ENCODE measurements at places on chromosomes 16 and 17. TPM values are rescaled to one million over a fixed set of nuclear protein-coding genes. Genes with fewer than 3 reads are reported as not detected.

- no peaks in the 10 kb centered on the region for H3K27me3 ChIP-seq
- H3K27ac ChIP-seq = no peak overlapping the region
- H3K4me3 ChIP-seq = no peak overlapping the region
- DNase-seq = no peak
- H3K4me1 ChIP-seq = no peaks in the 10 kb centered on the region
Measured at GRCh38 chr16:6949240-6949639, 383.4 kb upstream of the RBFOX1 start.

RNF222 gene
- total RNA-seq = 0.09 TPM

- H3K36me3 ChIP-seq = peaks cover 24% of the 10 kb centered on the region
- no peak overlapping the region for H3K27ac ChIP-seq
- peak; percentile 14 for DNase-seq
Measured at GRCh38 chr16:15031586-15031985, 24.3 kb downstream of the NTAN1 start.

DNA sequence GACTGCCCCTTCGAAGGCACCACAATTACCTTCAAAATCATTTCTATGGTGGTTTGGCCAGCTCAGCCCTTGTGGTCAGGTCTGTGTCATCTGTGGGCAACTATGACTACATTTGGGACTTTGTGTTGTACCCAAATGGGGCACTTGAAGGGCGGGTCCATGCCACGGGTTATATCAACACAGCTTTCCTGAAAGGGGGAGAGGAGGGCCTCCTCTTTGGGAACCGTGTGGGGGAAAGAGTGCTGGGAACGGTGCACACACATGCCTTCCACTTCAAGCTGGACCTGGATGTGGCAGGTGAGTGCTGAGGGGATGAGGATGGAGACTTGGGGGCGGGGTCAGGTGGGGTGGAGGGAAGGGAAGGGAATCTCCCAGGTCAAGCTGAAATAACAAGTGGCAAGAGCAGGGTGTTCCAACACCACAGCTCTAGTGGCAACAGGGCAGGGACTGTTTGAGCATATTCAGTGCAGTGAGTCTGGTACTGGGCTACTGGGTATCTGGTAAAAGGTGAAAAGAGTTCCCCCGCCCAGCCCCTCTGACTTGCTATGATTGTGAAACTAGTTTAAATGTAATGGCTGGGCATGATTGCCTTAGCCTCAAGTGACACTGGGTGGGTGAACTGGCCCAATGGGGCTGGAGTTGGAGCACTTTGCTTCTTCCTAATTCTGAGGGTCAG is 1.7 kb downstream of the AOC2 start:
- H3K27ac ChIP-seq = no peak overlapping the region
- H3K4me1 ChIP-seq = no peaks in the 10 kb centered on the region
- no peaks in the 10 kb centered on the region for H3K27me3 ChIP-seq
- no peak overlapping the region for H3K4me3 ChIP-seq

MYH11 gene
- 0.88 TPM for total RNA-seq

- DNase-seq = no peak
- no peaks in the 10 kb centered on the region for H3K36me3 ChIP-seq
- no peak overlapping the region for H3K4me3 ChIP-seq
- no peaks in the 10 kb centered on the region for H3K4me1 ChIP-seq
- no peaks in the 10 kb centered on the region for H3K27me3 ChIP-seq
- no peak overlapping the region for H3K27ac ChIP-seq
Measured at GRCh38 chr16:79712276-79712675, 111.7 kb upstream of the MAF start.

DNA sequence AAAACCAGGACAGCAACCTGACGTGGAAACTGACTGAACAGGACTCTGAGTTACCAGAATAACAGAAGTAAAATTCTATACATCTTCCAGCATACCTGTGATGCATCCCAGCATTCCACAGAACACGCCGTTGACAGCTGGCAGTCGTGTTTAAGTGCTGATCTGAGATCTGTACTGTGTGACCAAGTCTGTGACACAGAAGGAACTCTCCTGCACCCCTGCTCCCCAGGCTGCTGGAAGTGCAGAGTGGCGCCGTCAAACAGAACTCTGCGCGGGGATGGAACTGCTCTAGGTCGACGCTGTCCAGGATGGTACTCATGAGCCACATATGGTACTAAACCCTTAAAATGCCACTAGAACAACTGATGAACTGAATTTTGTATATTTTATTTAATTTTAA is 804 bp upstream of the ITGAE start:
- H3K27me3 ChIP-seq = no peaks in the 10 kb centered on the region
- no peak overlapping the region for H3K27ac ChIP-seq
- no peaks in the 10 kb centered on the region for H3K4me1 ChIP-seq
- DNase-seq = no peak
- peaks cover 18% of the 10 kb centered on the region for H3K36me3 ChIP-seq
- no peak overlapping the region for H3K4me3 ChIP-seq

SLC38A8 gene
- not detected for total RNA-seq

Measured in H9 (cell line).